CD4-positive, alpha-beta T cell treated with Interleukin-10 for 1 hour (primary cell): ENCODE measurements at places on chromosomes 12 and 14.

- peak; percentile 43 for DNase-seq
These were observed 636 bp downstream of the DUSP6 start for GRCh38 chr12:89351489-89352241.

DNA sequence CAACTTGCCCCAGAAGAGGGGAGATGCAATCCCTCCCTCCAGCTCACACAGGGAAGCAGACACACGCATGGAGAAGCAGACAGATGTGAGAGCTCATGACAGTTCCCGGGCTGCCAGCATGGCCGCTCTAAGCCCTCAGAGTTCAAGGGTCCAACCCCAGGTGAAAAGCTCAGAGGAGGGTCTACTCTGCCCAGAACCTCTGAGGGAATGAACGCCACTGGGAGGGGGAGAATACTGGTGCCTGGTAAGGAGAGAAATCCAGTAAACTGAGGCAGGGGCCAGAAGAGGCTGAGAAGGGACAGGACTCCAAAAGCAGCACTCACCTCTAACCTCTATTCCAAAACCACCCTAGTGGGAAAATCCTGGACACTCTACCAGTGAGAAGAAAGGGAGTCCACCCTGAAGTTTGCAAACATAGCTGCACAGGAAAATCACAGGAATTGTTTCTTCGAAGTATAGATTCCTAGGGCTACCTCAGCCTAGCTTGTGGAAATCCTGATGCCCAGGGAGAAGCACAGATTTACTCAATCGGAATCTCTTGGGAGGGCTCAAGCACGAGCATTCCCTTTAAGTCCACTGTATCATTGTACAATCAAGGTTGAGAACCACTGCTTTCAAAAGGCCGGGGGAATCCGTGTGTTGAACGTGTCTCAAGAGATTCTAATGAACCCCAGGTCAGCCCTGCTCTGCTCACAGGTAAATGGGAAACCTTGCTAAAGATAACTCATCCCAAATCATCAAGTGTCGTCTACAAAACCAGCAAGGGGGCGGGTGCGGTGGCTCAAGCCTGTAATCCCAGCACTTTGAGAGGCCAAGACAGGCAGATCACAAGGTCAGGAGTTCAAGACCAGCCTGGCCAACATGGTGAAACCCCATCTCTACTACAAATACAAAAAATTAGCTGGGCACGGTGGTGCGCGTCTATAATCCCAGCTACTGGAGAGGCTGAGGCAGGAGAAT lies 34.3 kb upstream of the PLEKHG6 start:
- DNase-seq: no peak

- DNase-seq: peak; percentile 86
These were observed 1.4 kb upstream of the CCDC85C start for GRCh38 chr14:99605299-99605961.

DNA sequence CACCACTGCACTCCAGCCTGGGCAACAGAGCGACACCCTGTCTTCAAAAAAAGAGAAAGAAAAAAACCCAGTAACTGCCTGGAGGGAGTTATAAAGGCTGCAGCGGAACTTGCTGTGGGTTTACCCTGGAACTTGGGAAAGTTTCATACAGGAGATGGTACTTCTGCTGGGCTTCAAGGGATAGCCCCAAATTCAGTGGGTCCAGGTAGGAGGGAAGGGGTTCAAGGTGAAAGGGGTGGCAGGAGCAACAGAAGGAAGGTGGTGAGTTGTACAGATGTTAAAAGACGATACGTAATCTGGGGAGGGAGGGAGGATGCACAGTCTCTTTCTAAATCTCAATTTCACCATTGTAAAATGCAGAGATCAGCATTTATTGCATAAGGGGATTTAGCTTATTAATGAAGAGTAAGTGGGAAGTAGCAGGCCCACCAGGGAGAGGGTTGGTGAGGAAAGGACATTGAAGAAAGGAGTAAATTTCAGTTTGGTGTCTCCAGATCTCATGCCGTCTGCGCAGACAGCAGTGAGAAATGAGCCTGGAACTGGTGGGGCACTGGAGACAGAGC lies 8.5 kb upstream of the GAS2L3 start:
- no peak for DNase-seq

- DNase-seq: no peak
These were observed 24.4 kb upstream of the RBM19 start for GRCh38 chr12:113990250-113991223.

DNA sequence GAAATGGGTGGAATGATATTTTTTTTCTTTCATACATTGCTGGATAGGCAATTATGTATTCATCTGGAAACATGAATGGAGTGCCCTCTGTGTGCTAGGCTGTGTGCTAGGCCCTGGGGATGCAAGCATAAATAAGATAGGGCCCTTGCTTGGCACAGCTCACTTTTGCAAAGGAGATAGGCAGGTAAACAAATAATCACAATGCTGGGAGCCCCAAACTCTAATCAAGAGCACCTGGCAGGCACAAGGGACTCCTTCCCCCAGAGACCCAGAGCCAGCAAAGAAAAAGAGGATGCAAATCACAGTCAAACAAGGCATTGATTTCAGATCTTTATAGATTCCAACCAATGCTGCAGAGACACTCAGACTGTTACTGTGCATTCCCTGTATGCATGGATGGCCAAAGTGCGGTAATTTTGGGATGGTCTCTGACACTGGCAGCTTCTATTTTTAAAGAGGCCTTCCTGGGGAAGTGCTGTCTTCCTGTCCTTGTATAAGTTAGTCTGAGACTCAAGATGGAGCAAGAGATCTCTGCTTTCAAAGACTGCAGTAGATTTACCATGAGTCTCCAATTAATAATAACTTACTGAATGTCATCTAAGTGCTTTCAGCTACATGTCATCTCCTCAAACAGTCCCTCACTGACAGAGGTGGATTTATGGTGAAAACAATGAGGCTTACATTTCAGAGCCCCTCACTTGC lies 45.1 kb upstream of the CPM start:
- no peak for DNase-seq

DNA sequence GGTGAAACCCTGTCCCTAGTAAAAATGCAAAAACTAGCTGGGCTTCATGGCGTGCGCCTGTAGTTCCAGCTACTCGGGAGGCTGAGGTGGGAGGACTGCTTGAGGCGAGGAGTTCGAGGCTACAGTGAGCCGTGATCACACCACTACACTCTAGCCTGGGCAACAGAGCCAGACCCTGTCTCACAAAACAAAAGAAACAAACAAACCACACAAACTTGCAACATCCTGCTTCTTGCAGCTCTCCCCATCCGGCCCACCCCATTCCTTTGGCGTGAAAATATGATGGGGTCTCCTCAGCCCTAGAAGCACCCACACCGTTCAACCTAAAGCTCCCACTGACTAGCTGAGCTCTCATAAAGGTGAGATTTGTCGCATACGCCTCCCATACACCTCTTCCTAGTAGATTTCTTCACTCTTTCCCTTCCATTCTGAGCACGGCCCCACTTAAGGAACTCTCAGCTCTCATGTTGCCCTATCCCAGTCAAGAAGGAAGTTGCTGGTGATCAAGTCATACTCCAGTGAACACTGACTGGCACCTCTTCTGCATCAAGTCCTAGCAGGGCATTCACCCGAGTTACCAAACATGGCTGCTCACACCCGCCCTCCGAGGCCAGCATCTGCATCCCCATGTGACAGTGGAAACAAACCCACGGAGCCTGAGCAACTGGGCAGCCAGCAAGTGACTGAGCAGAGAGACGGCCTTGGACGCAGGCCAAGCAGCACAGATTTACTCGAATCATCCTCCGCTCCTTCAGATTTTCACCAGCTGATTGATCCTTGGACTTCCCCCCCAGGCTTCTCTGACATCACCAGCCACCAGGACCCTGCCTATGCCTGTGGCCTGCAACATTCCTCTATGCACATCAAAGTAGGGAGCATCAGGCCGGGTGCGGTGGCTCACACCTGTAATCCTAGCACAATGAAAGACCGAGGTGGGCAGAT lies 18.9 kb upstream of the CD27 start:
- no peak for DNase-seq

GRCh38 chr12:50799908-50800307 lies 36.0 kb downstream of the ATF1 start:
- no peak for DNase-seq

- no peak for DNase-seq
These were observed 5.9 kb upstream of the SIVA1 start for GRCh38 chr14:104746934-104747481.

DNA sequence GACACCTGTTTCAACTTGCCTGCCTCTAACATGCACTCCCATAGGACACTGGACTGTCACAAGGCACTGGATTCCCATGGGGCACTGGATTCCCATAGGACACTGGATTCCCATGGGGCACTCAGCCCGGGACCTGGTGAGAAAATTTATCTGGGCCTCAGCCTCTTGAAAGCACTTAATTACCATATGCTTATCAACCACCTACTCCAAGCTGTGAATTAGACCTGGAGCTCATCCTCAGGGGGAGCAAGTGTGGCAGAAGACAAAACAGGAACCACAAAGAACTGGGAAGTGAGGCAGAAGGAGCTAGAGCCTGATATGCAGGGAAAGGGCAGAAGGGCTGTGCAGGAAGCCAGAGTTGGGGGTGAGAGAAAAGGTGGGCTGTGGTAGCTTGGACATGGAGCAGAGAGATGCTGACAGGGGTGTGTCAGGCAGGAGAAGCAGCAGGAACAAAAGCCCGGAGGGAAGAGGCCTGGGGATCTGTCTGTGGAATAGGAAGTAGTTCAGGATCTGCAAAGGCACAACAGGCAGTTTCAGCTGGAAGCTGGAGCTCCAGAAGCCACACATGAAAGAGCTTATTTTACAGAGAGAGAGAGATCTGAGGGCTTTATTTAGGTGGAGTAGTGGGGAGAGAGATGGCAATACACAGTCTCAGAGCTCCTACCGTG lies 3.1 kb downstream of the KRT82 start:
- DNase-seq: no peak

DNA sequence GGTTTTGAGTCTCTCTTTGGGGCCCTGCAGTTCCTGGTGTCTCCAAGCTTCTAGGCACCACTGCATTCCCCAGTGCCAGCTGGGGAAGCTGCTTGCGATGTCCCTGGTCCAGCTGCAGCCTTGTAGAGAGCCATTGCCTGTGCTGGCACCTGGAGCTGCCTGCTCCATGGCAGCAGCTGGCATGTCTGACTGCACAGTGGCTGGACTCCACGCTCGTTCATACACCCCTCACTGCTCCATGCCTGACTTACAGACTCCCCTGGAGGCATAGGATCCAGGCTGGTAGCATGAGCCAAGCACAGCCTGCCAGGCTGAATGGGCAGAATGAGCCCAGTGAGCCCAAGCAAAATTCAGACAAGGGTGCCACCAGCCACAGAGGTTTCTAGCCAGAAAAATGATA lies 21.8 kb upstream of the WDR20 start:
- DNase-seq: no peak

DNA sequence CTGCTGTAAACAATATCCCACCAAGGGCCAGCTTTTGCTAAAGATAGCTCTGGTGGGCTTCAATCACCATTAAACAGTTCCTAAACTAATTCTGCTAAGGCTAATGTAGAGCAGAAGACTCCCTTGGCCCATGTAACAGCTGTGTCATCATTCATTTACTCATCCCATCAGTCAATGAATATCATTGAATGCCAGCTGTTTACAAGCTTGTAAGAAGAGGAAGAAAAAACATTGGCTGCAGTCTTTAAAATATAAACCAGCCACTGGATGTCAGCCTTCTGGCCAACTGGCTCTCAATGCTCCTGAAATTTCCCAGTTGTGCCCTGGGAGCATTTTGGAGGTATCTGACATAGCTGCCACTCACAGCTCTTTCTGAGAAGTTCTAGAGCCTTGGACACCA lies 18.0 kb upstream of the MAP3K9 start:
- no peak for DNase-seq

- DNase-seq: no peak
These were observed 106.2 kb upstream of the MAX start for GRCh38 chr14:65208548-65208947.

DNA sequence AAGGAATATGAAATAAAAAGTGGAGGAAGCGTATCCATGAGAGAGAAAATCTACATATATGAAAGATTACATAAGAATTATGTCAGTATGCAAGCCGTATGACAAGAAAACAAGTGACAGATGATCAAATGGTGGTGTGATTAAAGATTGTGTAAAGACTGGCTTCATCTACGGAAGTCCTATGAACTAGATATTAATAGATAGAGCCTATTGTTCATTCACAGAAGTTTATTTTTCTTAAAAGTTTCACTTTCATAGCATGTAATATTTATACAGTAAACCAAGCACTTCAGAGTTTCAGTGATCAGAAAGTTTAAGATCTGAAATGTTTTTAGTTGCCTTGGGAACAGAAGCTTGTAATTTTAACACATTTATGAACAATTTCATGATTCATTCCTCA lies 84.5 kb downstream of the VRK1 start:
- DNase-seq: no peak

DNA sequence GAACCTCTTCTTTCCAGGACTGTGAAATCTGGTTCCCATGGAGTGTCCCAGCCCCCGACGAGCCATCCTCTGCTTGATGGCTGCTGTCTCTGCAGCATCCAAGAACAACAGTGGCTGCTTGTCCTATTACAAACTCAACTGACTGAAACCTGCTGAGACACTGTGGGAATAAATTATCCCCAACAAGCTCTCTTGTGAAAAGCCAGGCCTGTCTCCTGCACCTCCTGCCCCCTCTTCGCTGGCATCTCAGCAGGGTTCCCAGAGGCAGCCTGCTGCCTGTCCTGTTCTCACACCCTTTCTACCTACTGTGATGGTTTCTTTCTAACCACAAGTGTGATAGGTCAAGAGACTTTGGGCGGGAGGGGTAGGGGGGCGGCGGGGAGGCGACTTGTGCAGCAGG lies 180.2 kb downstream of the TSPAN9 start:
- DNase-seq: no peak

DNA sequence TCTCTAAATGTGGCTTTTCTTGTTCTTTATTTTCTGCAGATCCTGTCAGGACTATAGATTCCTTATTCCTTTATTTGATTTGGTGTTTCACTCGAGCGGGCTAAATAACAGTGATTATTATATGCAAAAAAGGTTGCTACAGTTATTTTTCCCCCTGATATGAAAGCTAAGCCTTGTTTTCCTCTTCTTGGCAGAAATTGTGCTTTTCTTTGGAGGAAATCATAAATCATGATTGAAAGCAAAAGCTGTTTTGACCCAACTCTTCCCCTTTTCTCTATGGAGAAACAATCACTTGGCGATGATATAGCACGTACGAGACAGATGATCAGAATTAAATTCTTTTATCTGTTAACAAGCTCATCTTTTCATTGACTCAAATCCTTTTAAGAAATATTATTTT lies 31.4 kb downstream of the PPFIBP1 start:
- no peak for DNase-seq

DNA sequence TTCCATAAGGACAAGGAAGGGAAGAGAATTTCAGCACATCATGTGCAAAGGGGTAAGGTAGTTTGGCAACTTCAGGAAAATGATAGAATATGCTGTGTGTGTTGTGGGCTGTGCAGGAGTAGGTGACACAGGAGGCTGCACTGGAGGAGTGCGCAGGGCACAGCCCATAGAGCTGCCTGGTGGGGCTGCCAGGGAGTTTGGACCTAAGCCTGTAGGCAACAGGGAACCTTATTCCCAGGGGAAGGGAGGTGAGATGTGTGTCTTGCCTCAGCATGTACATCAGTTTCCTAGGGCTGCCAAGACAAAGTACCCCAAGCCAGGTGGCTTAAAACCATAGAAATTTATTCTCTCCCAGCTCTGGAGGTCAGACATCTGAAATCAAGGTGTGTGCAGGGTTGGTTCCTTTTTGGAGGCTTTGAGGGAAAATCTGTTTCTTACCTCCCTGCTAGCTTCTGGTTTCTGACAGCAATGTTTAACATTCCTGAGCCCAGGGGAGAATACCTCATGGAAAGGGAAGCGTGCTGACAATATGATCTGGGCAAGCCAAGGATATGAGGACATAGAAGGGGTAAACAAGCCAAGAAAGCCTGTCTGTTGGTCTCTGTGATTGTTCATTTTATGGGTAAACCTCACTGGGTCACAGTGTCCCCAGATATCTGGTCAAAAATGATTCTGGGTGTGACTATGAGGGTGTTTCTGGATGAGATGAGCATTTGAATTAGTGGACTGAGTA lies 174.0 kb upstream of the NTF3 start:
- DNase-seq: no peak
